ENCODE measurements at places on chromosomes 2 and 18.
A peak's percentile ranks its signal among the peaks of the same experiment; 100 is the strongest.

DNA sequence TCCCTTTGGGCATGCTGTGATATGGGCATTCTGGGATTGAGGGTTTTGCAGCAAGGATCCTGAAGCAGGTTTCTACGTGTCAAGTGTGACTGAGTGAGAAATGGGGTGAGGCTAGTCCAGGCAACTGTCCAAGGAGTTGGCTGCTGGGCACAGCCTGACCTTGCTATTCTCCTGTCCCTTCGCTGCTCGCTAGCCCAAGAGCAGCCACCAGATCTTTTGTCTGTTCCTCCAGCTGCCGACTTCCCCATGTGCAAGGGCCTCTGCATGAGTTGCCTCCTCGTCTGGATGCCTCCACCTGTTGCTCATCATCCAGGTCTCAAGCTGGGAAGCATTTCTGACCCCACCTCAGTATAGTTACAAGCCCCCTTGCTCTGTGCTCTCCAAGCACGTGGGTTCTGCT lies 71.1 kb downstream of the DYSF start:
- no peak for DNase-seq

DNA sequence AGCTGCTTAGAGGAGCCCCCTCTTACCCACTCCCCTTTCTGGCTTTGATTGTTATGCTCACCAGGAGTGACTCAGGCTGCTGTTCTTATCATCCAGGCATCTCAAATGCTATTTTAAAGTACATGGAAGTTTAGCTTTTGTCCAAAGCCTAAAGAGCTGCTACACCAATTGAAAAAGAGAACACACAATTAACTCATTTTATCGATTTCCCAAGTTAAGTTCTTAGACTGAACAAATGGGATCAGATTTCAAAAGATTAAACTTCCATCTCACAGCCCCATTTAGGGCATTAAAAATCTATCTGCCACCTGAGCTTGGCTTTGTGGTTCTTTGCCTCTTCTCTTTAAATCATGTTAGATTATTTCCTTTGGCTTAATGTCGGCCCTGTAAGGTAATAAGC lies 81.2 kb downstream of the MYO5B start:
- no peak for DNase-seq

DNA sequence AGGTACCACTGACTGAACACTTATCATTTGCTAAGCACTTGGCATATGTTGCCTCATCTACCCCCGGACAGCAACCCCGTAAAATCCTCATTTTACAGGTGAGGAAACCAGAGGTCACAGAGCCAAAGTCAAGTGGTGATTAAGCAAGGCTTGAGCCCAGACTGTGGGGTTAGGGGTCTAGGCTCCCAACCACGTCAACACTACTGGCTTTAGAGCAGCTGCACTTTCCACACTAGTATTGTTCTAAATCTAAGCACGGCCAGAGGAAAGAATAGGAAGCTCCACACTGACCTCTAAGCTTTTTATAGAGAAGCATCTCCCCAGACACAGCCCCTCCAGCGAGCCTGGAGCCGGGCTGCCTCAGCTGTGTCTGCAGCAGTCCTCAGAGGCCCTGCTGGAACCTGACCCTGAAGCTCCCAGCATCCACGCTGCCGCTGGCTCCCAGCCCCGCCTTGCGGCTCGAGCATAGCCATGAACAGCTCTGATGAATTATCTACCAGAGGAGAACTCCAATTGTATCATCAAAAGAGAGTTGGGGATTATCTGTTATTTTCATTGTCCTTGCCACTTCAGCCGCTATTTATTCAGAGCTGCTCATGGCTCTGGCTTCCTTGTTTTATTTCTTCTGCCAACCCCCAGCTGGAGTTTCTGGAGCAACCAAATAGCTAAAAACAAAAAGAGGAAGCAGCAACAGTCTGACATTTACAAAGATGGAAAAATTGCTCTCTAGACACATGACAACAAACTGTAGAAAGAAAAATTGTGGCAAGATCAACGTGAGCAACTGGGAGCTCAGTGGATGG lies 62.2 kb upstream of the RTN4 start:
- DNase-seq, result peak; percentile 25

- DNase-seq, result no peak
Measured at GRCh38 chr18:21448299-21448698, 152.2 kb downstream of the ESCO1 start.

GRCh38 chr18:24118750-24119577 lies 19.9 kb upstream of the CABYR start:
- peak; percentile 16 for DNase-seq

DNA sequence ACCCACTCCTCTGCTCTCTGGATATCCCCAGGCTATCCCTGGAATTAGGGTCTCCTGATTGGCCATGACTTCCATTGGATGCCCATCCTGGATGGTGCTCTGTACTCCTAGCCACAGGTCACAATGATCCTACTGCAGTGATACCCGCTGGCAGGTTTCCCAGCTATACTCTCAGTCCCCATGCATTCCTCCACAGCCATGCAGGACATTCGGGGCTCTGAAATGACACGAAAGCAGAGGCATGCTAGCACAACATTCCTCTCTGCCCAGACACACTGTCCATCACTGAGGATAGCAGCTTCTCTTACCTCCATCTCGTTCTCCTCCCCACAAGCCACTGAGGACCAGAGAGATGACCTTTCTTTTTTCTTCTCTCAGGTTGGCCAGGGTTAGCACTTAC lies 51.7 kb upstream of the SPATS2L start:
- no peak for DNase-seq

- no peak for DNase-seq
Measured at GRCh38 chr2:101121174-101121573, 30.0 kb downstream of the TBC1D8 start.

- DNase-seq, result no peak
Measured at GRCh38 chr2:48183991-48184390, 277.7 kb upstream of the FBXO11 start.

DNA sequence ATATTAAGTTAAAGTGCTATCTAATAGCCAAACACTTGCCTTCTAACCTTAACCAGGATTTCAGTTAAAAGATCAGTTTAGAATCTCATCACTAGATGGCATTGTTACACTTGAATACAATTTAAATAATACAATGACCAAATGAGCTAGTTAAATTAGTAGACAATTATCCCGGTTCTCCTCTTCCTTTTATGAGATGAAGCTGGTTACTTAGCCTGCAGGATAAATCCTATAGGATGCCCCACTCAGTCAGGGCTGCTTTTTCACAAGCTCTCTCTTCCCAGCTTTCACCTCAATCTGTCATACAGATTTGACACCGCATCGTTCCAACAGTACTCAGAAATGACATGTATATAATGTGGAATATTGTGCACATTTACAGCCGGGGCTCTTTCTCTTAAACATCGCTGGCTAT lies 678.8 kb downstream of the KCNJ3 start:
- peak; percentile 69 for DNase-seq

DNA sequence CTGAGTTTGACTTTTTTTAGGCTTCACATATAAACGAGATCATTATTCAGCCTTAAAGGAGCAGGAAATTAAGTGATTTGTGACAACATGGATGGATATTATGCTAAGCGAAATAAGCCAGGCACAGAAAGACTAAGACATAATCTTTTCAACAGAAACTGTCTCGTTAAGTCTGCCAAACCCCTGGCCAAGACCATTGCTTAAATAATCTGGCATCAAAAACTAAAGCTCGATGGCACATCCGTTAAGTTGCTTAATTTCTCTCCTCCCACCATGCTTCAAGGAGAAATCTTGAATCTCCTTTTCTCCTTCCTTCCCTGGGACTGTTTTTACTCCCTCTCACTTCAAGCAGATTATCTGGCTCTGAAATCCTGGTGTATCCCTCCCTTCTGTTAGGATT lies 140.3 kb downstream of the GALNT14 start:
- DNase-seq, result no peak

DNA sequence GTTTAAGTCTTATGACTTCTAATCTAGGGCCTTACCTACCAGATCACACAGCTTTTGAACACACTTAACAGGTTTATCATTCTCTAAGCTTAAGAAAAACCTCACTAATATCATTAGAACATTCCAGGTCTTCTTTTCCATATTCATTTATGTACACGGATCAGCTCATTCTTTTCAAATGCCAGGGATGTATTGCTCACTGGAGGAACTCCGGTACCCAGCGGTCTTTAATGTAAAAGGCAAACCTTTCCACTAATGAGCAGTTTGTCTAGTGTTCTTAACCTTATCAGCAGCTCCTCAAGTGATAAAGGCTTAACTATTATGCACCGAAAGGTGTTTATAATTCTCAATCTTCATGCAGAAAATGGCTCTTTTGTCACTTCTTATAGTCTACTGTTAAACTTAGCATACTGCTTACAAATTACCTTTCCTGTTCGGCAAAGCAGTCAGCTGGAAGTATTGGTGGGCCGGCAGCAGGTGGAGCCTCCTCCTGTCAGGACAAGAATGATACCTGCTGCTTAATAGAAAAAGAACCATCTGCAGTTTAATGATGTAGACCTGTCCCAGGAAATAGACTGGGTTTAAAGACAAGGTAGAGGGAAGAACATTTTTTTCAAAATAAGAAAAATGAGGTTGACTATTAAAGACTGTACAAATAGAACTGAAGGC lies 142.7 kb downstream of the FIGN start:
- no peak for DNase-seq
